ENCODE measurements at places on chromosomes 5 and 9. TPM values are rescaled to one million over a fixed set of nuclear protein-coding genes. Genes with fewer than 3 reads are reported as not detected.

Gene PTGDS
- 1.7 TPM for total RNA-seq

GRCh38 chr9:135919318-135919890 lies 12.1 kb upstream of the CAMSAP1 start:
- DNase-seq = no peak
- no peak overlapping the region for H3K4me3 ChIP-seq
- H3K36me3 ChIP-seq = peaks cover 38% of the 10 kb centered on the region
- no peak overlapping the region for H3K27ac ChIP-seq
- no peaks in the 10 kb centered on the region for H3K4me1 ChIP-seq

DNA sequence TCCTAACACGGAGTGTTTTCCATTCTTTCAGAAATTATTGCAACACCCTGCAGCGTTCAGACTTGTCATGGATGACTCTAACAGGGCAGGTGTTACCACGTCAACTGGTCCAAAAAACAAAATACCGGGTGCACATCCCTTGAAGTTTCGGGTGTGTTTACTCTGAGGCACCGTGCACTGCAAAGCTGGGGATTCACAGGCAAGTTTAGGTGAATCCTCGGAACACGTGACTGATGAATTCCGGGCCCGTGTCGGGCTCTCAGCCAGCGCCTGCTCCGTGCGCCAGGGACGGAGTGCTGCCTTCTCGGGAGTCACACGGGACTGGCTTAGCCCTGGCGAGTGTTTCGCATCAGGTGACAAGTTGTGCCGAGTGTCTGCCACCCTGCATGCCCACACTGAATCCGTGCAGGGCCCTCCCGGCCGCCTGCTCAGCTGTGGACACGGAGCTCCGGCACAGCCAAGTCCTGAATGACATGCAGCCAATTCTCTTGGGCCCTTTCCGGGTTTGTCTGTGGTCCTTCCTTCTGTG lies 66.0 kb upstream of the IRX4 start:
- DNase-seq = no peak
- peaks cover 64% of the 10 kb centered on the region for H3K27me3 ChIP-seq
- peaks cover 9% of the 10 kb centered on the region for H3K4me1 ChIP-seq

DNA sequence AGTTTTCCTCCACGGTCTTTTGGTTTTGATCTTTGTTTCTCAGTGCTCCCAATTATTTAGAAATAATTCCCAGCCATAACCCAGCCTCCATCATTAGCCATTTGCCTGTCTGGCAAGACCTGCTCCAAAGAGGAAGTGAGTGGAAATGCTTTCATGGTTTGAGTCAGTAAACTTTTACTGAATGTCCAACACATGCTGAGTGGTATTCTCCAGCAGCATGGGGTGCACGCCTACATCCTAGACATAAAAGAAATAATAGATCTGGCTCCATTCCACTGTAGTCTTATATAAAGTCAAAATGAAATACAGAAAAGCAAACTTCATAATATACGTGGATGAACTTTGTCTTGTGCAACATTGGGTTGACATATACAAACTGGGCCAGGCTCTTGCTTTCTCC lies 757.2 kb downstream of the TLE1 start:
- no peak overlapping the region for H3K27ac ChIP-seq
- H3K4me1 ChIP-seq = no peaks in the 10 kb centered on the region
- H3K36me3 ChIP-seq = no peaks in the 10 kb centered on the region
- DNase-seq = no peak

GRCh38 chr5:45376417-45376816 lies 319.8 kb downstream of the HCN1 start:
- H3K36me3 ChIP-seq = no peaks in the 10 kb centered on the region
- H3K27me3 ChIP-seq = peaks cover under 1% of the 10 kb centered on the region
- H3K4me3 ChIP-seq = no peak overlapping the region
- no peak overlapping the region for H3K27ac ChIP-seq
- no peaks in the 10 kb centered on the region for H3K4me1 ChIP-seq

DNA sequence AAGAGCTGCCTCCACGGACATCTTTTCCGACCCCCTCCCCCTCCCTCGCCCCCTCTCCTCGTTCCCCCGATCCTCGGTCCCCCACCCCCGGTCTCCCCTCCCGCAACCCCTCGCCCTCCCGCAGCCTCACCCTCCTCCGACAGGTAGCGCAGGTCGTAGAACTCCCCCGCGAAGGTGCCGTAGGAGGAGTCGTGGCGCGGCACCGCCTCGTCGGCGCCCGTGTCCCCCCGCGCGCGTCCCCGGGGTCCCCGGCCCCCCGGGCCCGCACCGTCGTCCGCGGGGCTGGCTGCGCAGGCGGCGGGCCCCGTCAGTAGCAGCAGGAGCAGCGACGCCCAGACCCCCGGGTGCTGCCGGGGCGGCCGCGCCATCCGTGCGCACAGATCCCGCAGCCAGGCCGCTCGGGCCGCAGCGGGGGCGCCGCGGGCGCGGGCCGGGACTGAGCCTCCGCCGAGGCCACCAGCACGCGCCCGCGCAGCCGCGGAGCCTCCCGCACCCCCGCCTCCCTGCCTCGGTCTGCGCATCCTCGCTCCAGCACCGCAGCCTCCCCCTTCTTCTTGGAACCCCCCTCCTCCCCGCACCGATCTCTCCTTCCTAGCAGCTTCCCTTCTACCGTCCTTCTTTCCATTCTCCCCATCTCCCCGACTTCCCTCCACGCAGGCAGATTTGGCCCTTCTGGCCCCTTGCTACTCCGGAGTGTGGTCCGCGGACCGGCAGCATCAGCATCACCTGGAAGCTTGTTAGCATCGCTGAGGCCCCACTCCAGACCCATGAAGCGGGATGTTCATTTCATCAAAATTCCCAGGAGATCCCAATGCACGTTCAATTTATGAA lies at the start of gene FRRS1L:
FRRS1L (minus strand) TSS at position 479 of the 831 bp plus-strand sequence; CDS start at position 368, 111 bp downstream.
- peaks cover 63% of the 10 kb centered on the region for H3K27me3 ChIP-seq
- H3K36me3 ChIP-seq = no peaks in the 10 kb centered on the region
- no peak for DNase-seq
- H3K27ac ChIP-seq = no peak within 1 kb of the TSS
